ENCODE measurements at places on chromosomes 12 and 14.
A peak's percentile ranks its signal among the peaks of the same experiment; 100 is the strongest.

- no peak for DNase-seq
These were observed 206.5 kb downstream of the BCAT1 start for GRCh38 chr12:24742378-24742777.

- DNase-seq, result no peak
These were observed 174.5 kb downstream of the KTN1 start for GRCh38 chr14:55754471-55754870.

DNA sequence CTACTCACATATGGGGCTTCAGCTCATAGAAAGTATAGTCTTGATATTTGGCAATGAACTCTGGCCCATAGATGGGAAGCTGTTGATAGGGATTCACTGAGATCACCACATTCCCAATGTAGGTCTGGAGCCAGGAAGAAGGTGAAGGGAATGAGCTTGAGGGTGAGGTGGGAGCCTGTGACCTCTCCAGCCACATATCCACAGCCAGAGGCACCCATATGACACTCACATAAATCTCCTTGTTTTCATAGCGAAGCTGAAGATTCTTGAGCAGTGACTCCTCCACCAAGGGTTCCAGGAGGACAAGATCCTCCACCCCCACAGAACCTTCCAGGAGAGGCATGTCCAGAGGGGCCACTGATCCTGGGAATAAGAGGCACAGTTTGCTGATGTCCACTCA is 1.9 kb downstream of the MYO1A start:
- no peak for DNase-seq

DNA sequence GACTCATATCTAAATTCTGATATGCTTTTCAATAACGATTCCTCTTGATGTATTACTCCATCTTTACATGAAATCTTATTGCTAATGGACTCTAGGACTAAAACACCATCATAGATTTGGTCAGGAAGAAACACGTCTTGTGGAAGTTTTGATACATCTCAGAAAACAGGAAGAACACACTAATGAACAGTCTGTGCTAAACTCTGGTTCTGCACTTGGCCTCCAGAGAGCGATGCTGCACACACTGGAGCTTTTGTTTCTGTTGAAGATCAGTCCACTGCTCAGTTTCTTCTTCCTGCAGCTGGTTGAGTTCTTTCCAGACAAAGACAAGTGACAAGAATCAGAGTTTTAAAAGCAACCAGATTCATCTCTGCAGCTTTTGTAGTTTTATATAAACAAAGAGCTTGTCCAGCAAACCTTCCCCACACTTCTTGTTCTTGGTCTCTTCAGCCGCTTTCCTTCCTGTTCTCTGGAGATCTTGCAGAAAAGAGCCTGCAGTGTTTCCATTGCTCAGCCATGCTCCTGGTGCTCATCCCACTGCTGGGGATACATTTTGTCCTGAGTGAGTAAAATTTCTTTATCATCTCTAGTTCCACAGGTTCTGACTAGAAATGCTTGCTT is 229.1 kb upstream of the OR4E1 start:
- peak; percentile 21 for DNase-seq

GRCh38 chr14:100031506-100032281 is 33.5 kb upstream of the EVL start:
- DNase-seq, result no peak

GRCh38 chr12:66944365-66944764 is 265.5 kb upstream of the GRIP1 start:
- DNase-seq, result no peak

DNA sequence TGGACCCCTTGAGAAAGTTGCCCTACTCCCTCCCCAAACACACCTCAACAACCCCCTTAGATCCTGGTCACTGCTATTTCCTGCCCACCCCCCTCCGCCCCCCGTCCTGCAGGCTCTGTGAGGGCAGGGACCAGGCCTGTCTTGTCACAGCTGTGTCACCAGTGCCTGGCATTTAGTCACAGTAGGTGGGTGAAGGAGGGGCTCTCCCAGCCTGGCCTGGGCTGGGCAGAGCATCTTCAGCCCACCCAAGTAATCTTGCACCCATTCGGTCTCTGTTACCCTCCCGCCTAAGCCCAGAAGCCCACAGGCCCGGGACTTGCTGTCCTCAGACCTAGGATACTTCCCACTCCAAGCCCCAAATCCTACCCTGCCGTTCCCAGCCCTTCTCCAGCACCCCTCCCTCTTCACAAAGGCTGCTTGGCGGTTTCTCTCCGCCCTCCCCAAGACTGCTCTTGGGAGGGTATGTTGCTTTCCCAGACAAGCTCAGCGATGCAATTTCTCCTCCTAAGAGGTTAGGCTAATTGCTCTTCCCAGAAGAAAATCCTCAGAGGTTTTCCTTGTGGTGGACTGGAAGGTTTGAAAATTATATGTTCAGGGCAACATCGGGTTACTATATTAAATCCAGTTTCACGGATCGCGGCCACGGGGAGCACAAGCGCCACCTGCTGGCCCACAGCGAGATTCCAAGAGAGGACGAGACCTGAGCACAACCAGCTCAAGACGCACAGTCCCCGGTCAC is 50.8 kb upstream of the ZFP36L1 start:
- DNase-seq, result peak; percentile 70

GRCh38 chr14:40463886-40464285 is 1031.7 kb upstream of the FBXO33 start:
- DNase-seq, result no peak

GRCh38 chr12:1662761-1663439 is 28.0 kb upstream of the ADIPOR2 start:
- peak; percentile 18 for DNase-seq

DNA sequence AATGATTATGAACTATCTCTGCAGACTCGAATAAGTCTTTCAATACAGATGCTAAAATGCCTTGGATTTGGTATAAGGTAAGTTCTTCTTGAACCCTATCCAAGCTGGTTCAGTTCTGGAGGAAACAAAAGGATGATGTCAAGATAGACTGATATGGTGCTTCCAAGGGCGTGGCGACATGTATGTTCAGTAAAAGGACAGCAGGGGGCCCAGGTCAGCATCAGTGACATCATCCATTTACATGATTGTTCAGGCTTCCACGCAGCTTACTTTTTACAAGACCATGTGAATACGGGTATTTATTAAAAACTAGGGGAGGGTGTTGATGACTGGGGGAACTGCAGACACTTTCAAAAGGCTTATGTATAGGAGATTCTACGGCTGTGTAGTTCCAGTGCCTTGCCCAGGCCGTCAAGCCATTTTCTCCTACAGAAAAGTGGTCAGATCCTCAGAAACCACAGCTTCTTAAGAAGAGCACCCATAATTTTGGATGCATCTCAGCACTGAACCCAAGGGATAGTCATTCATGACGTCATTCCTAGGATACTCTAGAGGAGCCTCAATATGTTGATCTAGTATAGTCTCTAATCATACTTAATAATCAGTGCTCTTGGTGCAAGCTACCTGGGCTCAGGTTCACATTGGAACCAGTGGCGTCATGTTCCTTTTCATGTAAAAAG is 527.7 kb downstream of the FUT8 start:
- no peak for DNase-seq

- DNase-seq, result no peak
These were observed 36.3 kb downstream of the PPP2R3C start for GRCh38 chr14:35085441-35085840.

GRCh38 chr12:94585626-94586025 is 64.7 kb downstream of the TMCC3 start:
- DNase-seq, result no peak

DNA sequence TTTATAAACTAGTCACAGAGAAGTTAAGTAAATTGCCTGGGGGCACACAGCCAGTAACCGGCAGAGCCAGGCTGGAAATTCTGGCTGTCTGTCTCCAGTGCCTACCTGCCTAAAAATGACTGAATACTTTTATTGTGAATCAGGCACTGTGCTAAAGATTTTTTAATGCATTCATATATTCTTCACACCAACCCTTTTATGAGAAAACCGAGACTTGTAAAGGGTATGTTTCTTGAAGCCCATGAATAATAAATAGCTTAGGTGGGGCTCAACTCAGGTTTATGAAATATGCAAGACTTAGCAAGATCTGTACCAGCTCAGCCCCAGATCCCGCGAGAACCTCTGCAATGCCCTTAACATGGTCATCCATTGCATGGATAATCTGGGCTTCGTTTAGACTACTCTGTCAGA is 60.8 kb downstream of the TMCC3 start:
- no peak for DNase-seq

DNA sequence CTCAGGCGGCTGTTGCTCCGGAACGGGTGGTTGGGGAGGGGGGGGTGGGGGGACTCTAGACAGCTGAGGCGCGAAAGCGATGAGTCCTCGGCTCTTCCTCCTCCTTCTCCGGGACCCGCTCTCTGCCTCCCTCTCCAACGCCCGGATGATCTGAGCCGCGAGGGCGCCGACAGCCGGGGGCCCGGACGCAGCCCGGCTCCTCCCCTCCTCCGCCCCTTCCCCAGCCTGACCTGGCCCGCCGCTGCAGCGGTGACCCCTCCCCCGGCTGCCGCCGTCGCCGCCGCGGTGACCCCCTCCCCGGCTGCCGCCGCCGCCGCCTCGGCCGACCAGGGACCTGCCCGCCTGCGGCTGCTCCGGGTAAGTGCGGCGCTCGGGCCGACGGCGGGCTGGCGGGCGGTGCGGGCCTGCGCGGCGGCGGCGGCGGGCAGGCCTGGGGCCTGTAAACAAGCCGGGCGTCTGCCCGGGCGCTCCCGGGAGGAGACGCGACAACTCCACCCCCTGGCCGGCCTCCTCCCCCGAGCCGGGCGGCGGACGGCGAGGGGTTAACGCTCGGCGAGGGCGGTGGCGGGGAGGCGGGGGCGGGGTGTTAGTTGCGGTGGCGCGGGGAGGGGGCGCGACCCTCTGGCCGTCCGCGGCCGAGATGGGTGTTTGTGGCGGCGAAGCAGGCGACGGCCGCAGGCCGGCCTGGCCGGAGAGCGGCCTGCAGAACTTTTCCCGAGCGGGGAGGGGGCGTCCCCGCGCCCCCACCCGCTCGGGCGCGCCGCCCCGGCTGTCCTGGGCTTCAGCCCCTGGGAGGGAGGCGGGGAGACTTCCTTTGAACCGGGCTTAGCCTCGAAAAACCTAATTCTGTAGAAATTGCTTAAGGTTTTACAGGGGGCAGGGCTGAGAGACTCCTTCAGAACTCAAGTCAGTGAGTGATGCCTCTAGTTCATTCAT is 568 bp downstream of the PPM1A start:
- DNase-seq, result peak; percentile 46

DNA sequence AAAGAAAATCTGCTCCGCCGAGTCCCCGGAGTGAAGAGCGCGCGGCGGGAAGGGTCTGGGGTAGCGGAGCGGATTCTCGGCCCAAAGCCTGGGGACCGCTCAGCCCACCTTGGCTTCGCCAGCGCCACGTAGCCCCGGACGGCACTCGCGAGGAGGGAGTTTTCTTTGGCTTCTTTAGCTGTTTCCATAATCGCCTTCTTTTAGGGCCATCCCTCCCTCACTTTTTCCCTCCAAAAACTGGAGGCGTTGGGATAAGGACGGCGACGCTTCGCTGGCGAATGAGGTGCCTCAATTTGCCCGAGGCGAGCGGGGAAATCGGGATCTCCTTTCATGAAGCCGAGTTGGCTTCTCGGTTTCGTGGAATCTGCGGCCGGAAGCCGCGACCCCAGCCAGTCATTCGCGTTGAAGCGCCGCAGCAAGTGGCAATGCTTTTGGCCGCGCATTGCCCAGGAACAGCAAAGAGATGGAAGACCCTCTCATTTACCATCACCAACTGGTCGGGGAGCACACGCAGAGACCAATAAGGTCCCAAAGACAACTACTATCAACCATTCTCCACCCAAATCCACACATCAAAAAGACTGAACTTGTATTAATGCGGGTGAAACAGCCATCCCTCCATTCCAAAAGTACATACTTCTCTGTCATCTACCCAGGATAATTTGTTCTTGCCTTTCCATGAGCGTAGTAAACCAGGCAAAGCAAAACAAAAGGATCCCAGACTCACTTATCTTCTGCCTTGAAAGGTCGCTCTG is 8.4 kb upstream of the SIX1 start:
- no peak for DNase-seq

GRCh38 chr12:107282628-107283027 is 189.3 kb upstream of the CRY1 start:
- DNase-seq, result no peak

- DNase-seq, result no peak
These were observed 225.6 kb downstream of the PPM1H start for GRCh38 chr12:62709311-62709710.

DNA sequence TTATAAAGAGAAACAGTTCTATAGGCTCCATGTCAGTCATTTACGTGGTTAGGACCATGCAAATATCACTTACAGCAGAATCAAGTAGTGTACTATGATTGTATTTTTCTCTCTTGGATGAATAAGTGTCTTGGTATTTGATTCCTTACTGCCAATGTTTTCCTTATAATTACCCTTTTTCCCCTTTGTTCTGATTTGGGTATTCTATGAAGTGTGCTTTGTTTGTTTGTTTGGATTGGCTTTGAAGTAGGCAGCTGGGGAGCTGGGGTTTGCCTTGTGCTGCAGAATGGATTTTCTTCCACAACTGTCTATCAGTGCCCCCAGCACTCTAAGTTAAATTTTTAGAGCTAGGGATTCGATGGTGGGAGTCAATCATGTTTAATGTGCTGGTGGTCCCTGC is 12.4 kb downstream of the TMEM120B start:
- DNase-seq, result no peak

DNA sequence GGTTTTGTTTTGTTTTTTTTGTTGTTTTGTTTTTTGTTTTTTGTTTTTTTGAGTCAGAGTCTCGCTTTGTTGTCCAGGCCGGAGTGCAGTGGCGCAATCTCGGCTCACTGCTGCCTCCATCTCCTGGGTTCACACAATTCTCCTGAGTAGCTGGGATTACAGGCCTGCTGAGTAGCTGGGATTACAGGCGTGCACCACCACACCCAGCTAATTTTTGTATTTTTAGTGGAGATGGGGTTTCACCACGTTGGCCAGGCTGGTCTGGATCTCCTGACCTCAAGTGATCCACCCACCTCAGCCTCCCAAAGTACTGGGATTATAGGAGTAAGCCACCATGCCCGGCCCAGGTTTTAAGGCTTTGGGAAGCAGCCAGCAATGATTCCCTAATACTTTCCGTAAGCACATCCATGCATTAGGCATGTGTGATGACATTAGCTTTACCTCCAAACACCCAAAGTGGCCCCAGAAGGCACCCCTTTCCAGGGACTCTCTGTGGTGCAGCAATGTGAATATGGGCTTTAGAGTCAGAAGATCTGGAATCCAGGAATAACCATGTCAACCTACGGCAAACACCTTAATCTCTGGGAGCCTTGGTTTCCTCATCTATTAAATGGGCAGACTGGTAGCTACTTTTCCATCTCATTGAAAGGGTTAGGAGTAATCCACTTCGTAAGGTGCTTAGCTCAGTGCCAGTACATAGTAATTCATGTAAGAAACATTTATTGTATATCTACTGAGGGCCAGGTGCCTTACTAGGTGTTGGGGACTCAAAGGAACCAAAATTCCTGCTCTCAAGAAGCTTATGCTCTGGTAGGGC is 152.9 kb downstream of the ZFP36L1 start:
- DNase-seq, result no peak

- no peak for DNase-seq
These were observed 16.0 kb upstream of the DIP2B start for GRCh38 chr12:50488801-50489200.

DNA sequence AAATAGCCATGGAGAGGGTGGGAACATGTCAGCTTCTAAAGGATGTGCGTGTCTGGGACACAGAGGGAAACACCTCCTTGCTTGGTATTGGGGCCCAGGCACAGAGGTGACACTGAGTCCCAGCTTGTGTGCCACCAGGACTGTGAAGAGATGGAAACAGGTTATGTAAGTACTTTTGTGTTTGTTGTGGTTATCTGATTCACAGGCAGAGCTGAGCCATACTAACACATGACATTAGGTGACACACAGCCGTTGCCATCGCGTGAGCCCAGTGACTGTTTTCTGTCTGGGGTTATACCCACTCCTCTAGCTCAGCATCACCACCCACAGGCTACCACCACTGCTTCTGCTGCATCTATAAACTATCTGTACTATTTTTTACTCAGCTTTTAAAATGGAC is 12.1 kb upstream of the FLVCR2 start:
- DNase-seq, result peak; percentile 53

Data from CD4-positive, alpha-beta T cell (primary cell).